Heart right ventricle (tissue), 16 donors: ENCODE measurements at places on chromosomes 2 and 18. TPM values are rescaled to one million over a fixed set of nuclear protein-coding genes. Genes with fewer than 3 reads are reported as not detected.

- no peak for DNase-seq
Measured at GRCh38 chr18:13412901-13413300, 194.3 kb downstream of the LDLRAD4 start.

- no peak for DNase-seq
Measured at GRCh38 chr2:143422681-143423080, 293.5 kb downstream of the ARHGAP15 start.

GRCh38 chr2:137973280-137973679 lies 9.0 kb downstream of the HNMT start:
- DNase-seq = no peak

DNA sequence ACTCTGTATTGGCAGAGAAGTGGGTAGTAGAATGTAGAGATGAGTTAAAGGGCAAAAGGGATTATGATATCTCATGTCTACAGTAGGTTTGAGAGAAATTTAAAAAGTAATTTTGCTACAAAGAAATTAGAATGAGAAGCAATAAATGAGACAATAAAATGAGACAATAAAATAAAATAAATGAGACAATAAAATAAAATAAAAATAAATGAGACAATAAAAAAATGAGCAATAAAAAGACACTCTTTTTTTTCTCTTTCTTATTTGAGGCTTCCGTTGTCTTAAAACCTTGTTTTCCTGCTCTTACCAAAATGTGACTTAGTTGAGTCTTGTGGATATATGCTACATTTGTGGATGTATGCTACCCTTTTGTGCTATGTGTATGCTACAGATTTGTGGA lies 615.4 kb upstream of the PKDCC start:
- DNase-seq = no peak

DNA sequence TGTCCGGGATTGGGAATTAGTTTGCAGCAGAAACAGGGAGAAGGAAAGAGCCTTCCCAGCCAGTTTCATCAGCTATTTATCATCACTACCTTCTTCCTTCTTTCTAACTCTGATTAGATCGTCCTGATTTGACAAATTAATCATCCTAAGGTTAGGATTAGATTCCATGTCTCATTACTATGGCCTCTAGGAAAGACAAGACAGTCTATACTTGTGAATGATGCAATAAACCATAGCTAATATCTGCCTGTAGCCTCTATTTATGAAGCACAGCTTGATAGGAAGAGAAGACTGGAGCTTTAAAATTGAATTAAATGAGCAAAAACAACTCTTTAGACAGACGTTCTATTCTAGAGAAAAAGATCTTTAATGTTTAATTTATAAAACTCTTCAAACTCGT lies 25.2 kb upstream of the FRZB start:
- no peak for DNase-seq

DNA sequence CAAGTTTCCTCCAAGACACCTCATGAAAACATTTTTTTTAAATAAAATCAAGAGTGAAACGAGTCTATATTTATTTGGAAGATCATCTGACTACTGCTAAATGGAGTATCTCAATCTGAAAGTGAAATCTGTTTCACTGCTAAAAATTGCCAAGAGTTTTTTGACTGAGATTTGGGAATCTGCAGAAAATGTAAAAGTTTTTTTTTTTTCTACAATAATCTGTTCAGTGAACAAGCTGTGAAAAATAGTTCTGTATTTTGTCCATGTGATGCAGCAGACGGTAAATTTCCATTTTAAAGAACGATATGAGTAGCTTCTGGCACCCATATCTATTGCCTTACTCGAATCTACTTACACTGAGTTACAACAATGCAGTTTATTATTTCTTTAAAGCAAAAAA lies 519.7 kb downstream of the PLCL1 start:
- no peak for DNase-seq

The WIPF1 gene
- 14.2 TPM for total RNA-seq

DNA sequence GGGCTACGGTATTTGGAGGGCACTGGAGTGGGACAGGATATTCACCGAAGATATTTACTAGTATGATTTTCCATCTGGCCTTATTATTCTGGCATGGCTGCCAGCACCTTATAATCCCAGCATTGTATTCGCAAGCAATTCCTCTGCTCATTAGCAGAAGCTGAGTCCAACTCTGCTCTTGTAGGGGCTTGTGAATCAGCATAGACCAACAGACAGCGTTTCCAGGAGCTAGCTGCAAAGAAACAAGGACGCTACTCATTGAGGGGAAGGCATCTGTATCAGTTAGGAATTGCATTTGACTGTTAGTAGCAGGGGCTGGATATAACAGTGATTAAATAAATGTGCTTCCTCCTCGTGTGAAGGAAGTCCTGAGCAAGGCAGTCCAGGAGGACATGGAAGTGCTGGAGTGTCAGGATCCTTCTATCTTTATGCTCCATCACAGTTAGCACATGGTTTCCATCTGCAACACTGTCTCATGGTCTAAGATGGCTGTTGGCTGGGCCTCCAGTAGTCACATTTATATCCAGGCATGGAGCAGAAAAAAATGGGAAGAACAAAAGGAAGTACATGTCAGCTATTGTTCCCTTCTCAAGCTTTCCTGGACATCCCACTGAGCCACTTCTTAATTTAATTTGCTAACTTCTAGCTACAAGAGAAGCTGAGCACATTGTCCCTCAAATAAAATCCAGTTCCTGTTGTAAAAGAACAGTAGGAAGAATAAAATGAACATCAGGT lies 214.1 kb downstream of the C1D start:
- no peak for DNase-seq

The HAAO gene
- total RNA-seq = 5.0 TPM

The RAB27B gene
- total RNA-seq = not detected

DNA sequence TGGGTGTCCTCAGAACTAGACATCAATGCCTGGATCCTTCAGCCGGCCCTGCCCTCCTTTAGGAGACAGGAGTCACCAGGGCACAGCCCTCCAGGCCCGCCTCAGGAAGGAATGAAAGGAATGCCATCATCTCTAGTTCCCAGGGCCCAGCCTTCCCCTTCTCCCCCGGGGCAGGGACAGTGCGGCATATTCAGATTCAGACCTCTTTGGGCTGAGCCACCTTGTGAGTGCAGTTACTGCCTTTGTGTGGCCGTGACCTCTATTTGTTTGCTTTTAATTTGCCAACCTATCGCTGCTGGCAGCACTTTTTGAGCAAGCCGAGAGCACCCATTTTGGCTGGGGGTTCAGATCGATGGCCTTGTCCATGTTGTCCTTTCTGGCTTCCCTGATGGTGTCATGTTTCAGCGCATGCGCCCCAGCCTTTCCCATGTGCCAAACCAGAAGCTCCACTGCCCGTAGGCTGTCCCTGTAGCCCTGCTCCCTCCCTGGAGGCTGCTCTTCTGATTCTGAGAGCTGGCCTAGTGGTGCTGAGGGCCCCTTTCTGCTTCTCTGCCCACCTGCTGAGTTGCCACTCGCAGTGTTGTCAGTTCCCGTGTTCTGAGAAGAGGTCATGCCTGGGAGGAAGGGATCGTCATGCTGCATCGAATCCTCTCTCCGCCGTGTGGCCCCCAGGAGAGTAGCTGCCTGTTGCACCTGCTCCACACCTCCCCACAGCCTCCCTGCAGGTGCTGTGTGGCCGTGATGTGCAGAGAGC lies 10.9 kb downstream of the ANKRD23 start:
- peak; percentile 75 for DNase-seq

DNA sequence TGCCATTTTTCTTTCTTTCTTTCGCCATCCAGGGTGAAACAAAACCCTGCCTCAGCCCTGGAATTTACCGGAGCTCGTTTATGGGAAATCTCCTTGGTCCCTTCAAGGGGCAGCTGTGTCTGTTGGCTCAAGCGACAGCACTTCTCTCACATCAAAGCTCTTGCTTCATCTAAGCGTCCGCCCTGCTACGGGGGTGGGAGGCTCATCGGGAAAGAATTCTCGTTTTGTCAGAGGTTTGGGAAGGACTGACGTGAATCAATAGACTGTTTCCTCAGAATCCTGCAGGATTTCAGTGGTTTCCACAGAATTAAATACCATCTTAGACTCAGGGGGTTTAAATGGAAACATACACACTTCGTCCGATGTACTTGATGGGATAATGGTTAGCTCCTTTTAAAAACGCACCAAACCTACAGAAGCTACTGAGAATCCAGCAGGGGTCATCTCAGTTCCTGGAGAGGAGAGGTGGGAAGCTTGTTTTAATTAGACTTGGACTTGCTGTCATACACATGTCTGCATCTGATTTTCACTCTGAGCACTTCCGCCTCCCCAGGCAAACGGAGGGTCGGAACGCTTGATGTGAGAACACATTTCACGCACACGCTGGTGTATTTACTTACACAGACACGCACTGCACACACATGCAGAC lies 91.6 kb downstream of the ASB1 start:
- DNase-seq = no peak

The TMEM150A gene
- 9.1 TPM for total RNA-seq

DNA sequence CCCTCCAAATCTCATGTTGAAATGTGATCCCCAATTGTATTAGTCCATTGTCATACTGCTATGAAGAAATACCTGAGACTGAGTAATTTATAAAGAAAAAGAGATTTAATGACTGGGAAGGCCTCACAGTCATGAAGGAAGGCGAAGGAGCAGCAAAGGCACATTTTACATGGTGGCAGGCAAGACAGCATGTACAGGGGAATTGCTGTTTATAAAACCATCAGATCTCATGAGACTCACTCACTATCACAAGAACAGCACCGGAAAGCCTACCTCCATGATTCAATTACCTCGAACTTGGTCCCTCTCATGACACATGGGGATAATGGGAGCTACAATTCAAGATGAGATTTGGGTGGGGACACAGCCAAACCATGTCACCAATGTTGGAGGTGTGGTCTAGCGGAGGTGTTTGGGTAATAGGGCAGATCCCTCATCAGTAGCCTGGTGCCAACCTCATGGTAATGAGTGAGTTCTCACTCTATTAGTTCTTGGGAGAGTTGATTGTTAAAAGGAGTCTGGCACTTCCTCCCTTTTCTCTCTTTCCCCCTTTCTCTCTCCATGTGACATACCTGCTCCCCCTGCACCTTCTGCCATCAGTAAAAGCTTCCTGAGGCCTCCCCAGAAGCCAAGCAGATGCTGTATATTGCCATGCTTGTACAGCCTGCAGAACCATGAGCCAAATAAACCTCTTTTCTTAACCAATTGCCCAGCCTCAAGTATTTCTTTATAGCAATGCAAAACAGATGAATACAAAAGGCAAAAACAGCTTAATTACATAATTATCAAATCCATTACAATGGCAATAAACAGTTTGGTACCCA lies 14.5 kb upstream of the FN1 start:
- no peak for DNase-seq

GRCh38 chr2:66201242-66201641 lies 233.7 kb upstream of the MEIS1 start:
- DNase-seq = no peak

The B4GALT6 gene
- 13.0 TPM for total RNA-seq

- peak; percentile 29 for DNase-seq
Measured at GRCh38 chr2:1140389-1141003, 189.8 kb downstream of the SNTG2 start.
